ENCODE measurements at places on chromosomes 11 and 22.

GRCh38 chr11:96279896-96280290 is 63.1 kb downstream of the MAML2 start:
- no peak for DNase-seq

DNA sequence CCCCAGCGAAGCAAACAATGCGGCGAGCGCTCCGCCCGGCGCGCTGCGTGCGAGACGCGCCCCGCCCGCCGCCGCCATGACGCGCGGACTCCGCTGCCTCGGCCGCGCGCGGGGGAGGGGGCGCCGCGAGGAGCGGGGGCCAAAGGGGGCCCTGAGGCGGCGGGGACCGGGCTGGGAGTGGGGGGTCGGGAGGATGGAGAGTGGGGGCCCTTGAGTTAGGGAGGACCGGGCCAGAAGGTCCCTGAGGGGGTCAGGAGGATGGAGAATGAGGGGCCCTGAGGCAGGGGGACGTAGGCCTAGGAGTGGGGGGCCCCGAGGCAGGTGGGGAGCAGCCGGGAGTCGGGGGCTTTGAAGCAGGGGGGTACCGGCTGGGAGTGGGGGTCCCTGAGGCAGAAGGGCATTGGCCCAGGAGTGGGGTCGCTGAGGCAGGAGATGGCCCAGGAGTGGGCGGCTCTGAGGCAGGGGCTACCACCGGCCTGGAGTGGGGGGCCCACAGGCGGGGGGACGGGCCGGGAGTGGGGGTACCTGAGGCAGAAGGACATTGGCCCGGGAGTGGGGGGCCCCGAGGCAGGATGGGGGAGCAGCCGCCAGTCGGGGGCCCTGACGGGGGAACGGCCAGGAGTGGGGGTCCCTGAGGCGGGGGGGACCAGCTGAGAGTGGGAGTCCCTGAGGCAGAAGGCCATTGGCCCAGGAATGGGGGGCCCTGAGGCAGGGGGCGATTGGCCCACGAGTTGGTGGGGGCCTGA is at the start of gene BRD1:
BRD1 (minus strand) TSS at position 21 of the 746 bp plus-strand sequence. CDS start 3,556 bp downstream, outside the sequence.
- DNase-seq, result no peak

GRCh38 chr11:119108146-119108856 is 1.2 kb downstream of the C2CD2L start:
- DNase-seq, result no peak

- no peak for DNase-seq
Observed at GRCh38 chr22:49900441-49901230, 17.6 kb downstream of the ALG12 start.

GRCh38 chr22:44597616-44598015 is 99.6 kb upstream of the RTL6 start:
- no peak for DNase-seq

DNA sequence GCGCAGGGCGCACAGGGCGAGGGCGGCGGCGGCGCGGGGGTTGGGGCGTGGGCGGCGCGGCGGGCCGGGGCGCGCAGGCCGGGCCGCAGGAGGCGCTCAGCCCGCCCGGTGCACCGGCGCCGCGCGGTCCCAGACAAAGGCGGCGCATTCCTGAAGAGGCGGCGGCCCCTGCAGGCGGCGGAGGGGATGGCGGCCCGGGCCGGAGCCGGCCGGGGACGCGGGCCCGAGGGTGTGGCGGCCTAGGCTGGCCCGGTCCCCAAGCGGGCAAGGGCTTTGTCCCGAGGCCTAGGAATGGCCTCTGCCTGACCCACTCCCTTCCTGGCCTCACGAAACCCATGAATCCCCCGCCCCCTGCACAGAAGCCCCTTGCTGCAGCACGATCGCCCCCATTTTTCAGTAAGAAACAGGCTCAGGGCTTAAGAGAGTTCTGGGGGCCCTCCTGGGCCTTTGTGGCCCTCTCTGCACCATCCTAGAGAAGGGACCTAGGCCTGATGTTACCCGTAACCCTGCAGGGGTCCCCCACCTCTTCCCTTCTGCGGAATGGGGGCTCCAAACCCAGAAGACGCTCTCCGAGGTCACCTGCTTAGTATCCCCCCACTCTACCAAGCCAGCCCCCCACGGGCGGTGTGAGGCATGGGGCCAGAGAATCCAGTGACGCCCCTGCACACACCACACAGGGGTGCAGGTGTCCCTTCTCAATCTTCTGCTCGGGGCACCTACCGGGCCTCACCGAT is at the start of gene RTN4R:
RTN4R (minus strand) TSS at position 40 of the 734 bp plus-strand sequence. CDS start 226 bp downstream, outside the sequence.
- DNase-seq, result no peak

DNA sequence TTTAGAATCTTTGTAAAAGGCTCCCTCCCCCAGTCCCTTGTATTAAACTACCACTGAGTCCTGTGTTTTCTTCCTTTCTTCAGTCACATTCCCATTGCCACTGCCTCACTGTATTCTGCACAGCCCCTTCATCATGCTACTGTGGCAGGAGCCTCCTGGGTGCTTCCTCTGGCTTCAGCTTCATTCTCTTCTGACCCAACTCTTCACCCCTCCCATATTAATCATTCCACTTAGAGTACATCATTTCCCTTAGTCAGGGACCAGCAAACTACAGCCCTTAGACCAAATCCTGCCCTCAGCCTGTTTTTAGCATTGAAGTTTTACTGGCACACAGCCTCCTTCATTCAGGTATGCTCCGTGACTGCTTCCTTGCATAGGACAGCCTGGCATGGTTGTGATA is 127.7 kb upstream of the MTNR1B start:
- no peak for DNase-seq

DNA sequence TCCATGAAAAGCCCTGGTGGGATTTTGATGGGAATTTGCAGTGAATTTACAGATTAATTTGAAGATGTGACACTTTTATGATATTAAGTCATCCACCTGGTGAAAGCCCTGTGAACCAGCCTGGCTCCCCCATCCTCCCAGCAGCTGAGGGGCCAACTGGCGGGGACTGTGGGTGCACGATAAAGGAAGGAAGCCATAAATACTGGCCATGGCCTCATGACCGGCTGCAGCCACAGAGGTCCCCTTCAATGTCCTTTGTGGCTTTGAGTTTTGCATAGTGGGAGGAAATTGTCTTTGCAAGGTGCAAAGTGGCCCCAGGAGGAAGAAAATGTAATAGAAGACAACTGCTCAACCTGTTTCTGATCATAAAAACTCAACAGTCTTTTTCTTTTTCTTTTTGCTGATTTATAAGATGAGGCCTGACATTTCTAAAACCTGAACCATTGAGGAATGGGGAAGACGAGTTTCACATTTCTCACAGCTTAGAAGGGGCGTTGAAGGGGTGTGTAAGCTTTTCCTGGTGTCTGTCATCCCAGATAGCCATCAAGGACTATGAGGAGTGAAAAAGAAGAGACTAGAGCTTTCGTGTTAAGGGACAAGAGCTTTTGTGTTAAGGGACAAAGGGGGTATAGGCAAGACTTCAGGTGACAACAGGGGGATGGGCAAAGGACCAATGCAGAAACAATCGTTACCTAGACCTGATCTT is 6.3 kb upstream of the NDUFV1 start:
- no peak for DNase-seq

DNA sequence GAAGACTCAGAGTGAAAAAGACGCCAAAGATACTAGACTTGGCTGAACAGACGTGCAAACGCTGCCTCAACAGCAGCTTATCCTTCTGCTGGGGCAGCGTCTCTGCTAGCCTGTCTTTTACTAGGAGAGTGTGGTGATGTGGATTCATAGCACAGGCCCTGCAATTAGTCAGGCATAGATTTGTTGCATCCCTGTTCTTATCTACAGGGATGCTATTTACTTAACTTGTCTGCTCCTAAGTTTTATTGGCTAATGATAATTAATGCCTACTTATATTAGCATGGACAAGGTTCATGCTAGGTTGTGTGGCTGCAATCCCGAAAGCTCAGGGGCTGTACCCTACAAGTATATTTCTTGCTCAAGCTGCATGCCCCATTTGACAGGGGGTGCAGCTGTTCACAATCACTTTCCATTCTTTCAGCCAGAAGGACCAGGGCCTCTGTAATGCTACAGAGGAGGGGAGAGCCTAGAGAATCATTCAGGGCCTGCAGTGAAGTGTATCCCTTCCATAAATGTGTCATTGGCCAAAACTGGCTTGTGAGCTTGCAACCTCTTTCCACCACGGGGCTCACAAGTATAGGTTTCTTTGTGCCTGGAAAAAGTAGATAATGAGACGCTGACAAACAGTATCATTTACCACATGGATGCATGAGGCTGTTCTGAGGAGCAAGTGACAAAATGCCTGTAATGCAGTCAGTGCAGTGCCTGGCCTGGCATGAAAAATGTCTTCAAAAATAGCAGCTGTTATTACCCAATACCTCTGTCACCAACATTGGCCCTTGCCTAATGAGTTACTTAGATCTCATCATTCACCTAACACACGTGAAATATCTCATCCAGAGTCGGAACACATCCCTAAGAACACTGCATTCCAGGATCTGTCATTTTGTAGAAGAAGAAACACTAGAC is 685.8 kb upstream of the API5 start:
- DNase-seq, result no peak

DNA sequence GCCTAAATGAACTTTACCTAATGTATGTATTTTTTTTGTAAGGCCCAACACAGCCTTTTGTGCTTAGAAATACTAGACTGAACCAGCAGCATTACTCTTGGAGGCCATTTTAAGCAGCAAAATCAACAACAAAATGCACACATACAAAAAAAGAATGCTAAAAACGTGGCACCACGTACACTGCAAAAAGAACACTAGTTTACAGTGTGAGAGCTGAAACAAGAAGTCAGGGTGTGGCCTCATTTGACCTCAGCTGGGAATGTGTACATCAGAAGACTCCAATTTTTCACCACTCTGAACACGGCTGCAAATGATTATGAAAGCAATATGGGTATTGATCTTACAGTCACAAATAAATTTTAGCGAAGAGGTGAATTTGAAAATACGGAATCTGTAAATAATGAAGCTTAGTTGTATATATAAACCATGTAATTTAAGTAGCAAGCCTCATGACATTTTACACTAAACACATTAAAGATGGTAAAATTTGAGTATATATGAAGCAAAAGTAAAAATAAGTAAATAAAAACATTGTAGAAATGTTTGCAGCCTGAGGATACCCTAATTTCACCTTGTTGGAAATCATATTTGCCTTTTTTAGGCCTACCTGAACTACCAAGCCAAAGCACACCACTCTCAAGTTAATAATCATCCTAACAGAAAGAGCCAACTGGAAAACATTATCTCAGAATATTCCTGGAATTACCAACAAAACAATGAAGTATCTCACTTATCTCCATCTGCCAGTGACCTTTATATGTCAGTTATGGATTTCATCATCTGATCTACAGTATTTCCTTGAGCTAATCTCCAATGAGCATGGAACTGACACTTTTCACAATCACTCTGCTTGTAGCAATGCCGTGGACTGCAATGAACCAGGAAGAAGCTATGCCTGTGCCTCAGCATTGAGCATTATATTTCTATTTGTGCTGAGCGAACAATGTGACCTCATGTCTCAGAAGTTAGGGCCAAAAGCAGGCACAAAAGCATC is 319.5 kb upstream of the FAT3 start:
- DNase-seq, result no peak

DNA sequence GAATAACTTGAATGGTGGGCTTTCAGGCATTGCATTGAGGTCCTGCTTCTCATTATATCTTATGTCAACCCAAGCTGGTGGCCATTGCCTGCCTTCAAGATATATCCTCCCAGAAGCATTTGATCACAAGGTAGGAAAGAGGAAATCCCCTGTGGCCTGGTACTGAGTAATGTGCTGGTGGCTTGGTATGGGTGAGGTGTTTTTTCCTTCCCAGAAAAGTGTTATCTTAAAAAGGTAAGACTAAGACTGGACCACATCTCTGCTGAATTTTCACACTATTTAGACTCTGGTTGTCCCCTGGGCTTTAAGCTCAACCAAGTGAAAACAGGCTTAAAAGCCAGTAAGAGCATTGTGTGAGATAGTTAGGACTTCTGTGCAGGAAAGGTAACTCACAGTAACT is 3.7 kb downstream of the INSC start:
- DNase-seq, result no peak

DNA sequence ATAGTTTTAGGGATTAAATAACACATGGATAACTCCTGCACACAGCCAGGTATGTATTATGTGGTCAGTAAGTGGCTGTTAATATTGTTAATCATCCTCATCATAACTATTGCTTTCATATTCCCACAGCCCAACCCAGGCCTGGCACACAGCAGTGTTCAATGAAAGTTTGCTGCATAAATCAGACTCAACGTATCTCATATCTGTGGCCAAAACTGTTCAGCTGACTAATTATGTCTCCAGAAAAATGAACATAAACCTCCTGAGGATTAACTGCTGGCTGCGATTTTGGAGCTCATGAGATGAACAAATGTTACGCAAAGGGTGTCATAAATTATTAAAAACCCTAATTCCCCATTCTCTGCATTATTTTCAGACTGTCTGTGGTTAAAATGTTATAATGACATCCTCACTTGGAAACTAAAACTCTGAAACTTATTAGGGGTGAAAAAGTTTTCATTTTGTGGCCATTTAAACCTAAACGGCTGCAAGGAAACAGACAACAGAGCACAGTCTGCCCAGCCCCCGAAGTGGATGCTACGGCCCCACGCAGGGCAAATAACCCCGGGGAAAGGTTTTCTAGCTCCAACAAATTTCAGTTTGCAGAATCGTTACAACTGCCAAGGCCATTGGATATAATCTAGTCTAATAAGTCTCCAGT is 17.3 kb downstream of the ABCC8 start:
- DNase-seq, result no peak

DNA sequence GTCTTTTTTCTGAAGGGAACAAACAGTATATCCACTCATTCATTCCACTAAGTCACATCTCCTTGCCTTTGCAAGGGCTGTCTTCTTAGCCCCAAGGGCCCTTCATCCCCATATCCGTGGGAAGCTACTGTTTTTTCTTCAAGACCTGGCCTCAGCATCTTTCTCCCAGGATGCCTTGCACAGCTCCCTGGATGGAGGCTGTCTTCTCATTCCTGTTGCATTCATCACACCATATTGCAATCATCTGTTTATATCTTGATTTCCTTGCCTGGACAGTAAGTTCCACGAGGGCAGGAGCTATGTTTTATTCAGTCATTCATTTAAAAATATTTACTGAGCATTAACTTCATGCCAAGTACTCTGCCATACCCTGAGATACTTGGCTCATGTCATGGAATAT is 29.3 kb upstream of the NECTIN1 start:
- no peak for DNase-seq

DNA sequence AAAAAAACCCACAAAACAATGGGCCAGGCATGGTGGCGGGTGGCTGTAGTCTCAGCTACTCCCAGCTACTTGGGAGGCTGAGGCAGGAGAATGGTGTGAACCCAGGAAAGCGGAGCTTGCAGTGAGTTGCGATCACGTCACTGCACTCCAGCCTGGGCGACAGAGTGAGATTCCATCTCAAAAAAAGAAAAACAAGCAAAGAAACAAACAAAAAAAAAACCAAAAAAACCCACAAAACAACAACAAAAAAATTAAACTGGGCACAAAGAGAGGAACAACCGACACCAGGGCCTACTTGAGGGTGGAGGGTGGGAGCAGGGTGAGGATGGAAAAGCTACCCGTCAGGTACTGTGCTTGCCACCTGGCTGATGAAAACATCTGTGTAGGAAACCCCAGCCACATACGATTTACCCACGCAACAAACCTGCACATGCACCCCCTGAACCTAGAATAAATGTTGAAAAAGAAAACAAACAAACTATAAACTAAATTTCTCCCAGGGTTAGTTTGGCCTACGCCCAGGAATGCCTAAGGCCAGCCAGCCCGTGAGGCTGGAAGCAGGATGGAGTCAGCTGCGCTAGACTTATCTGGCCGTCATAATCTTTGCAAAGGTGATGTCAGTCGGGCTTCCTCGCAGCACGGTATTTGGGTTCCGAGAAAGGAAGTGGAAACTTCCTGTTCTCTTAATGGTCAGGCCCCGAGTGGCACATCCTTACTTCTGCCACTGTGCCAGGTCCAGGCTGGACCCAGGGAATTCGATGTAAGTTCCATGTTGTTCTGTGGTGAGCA is 21.9 kb upstream of the CYB5R3 start:
- no peak for DNase-seq

- no peak for DNase-seq
Observed at GRCh38 chr11:134228625-134229024, 4.2 kb downstream of the VPS26B start.

Data from HS-5 (cell line).